Right lobe of liver (tissue), 6 donors: ENCODE measurements at places on chromosomes 6 and 20. TPM values are rescaled to one million over a fixed set of nuclear protein-coding genes. Genes with fewer than 3 reads are reported as not detected.

OVOL2 gene
- not detected for total RNA-seq

GRCh38 chr6:83378621-83379388 is 52.0 kb downstream of the ME1 start:
- DNase-seq, result no peak

DNA sequence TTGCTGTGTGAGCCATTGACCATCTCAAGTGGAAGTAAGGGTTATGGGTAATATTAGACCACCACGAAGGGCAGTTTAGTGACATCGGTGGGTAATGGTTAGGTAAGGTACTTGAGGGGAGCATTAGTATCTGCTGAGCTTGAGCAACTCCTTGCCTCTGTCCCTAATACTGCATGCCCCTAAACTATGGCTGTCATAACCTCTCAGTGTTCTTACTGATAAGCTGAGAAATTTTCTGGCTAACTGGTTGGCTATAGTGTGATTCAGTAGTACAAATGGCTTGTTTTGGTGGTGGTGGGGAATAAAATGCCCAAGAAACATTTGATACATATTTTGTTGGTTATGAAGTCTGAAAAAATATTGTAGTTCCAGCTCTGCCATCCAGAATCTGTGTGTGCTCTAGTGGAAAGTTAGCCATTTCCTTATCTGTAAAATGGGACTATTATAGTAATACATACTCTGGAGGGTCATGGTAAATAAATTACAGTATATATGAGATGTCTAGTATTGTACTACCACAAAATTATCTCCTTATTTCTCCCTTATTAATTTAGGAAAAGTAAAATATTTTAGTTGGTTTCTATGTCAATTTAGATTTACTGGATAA is 113.1 kb downstream of the NCOA3 start:
- DNase-seq, result no peak

UBD gene
- total RNA-seq, result 47.8 TPM

GRCh38 chr6:74578339-74578738 is 627.5 kb downstream of the COL12A1 start:
- DNase-seq, result no peak

DNA sequence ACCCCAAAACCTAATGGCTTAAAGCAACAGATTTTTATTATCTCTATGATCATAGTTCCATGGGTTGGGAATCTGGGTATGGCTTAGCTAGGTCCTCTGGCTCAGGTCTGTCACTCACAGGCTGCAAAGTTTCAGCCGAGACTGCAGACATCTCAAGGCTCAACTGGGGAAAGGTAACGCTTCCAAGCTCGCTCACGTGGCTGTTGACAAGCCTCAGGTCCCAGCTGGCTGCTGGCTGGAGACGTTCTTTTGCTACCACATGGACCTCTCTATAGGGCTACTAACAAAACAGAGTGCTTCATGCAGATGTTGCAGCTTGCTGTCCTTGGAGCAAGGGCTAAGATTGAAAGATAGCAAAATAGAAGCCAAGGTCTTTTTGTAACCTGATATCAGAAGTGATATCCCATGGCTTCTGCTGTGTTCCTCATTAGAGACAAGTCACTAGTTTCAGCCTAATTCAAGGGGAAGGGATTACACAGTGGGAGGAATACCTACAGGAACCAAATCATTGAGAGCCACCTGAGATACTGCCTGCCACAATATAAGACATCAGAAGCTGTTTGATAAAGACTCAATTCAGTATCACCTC is 6.6 kb downstream of the HTR1E start:
- DNase-seq, result no peak

DNA sequence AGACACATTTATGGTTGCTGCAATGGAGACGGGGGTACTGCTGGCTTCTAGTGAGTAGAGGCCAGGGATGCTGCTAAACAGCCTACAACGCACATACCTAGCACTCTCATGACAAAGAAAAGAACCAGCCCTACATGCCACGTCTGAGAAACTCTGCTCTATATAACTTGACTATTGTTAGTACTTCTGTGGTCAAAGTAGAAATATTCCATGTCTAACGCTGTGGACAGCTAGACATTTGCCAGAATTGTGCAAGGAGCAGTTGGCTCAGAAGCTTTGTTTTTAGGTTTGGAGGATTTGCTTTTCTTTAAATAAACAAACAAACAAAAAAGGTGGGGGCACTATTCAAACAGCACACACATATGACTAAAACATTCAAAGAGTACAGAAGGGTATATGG is 20.5 kb downstream of the UBE2V1 start:
- no peak for DNase-seq

- DNase-seq, result no peak
Observed at GRCh38 chr6:118895859-118896258, 1.9 kb downstream of the ASF1A start.

DNA sequence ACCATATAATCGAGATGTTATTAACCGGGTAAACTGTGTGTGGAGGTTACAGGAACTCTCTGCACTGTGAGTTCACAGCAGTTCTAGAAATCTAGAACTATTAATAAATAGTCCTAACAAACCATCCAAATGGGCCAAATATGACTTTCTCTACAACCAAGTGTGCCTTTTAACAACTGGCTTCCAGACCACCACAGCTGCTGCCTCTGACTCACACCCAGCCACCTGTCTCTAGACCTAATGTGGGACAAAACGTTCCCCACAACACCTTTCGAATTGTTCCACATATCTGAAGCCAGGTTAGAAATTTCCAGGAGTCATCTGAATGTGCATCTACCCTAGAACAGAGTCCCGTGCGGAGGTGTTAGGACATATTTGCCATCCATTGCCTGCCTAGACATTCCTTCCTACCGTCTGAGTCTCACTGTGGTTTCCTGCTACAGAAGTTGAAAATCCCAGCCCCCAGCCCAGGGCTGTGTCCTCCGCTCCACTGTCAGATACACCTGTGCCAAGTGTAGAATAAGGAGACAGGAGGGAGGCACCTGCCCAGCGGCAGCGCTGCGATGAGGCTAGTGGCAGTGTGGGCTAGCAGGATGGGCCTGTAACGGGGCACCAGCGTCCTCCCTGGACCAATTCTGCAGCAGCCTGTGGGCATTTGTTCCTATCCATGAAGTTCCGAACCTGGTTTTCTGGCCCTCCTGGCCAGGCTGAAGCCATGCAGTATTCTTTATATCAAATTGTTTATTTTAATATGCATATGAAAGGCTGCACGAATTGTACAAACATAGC is 28.5 kb upstream of the MAP3K4 start:
- no peak for DNase-seq

GRCh38 chr20:52082612-52083011 is 109.0 kb downstream of the ZFP64 start:
- no peak for DNase-seq

GRIK2 gene
- 0.24 TPM for total RNA-seq

- no peak for DNase-seq
Observed at GRCh38 chr6:31172973-31173384, 2.5 kb upstream of the POU5F1 start.

GRCh38 chr20:11907621-11908020 is 10.1 kb upstream of the BTBD3 start:
- no peak for DNase-seq

- DNase-seq, result no peak
Observed at GRCh38 chr6:52045481-52045880, 41.9 kb downstream of the PKHD1 start.

DNA sequence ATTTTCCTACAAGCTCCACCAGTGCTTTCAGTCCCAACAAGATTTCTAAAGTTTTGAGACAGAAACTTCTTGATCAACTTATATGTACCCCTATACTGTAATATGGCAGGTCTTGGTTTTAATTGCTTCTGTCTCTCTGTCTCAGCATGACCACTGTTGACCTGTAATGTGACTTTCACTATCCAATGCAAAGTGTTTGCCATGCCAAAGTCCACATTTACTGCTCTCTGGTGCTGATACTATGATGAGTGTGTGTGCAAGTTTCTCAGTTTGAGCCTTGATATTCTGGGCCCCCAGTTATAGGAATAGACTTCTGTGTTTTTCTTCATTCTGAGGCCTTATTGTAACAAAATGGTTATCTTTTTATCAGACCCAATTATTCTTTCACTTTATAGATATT is 45.8 kb downstream of the OR2J2 start:
- DNase-seq, result no peak

- DNase-seq, result no peak
Observed at GRCh38 chr6:124955108-124955856, 7.0 kb upstream of the RNF217 start.

REM1 gene
- 0.12 TPM for total RNA-seq

GRCh38 chr20:53569606-53570307 is 23.9 kb downstream of the ZNF217 start:
- DNase-seq, result no peak

GRCh38 chr6:99114769-99115406 is 167.1 kb upstream of the FBXL4 start:
- no peak for DNase-seq

DNA sequence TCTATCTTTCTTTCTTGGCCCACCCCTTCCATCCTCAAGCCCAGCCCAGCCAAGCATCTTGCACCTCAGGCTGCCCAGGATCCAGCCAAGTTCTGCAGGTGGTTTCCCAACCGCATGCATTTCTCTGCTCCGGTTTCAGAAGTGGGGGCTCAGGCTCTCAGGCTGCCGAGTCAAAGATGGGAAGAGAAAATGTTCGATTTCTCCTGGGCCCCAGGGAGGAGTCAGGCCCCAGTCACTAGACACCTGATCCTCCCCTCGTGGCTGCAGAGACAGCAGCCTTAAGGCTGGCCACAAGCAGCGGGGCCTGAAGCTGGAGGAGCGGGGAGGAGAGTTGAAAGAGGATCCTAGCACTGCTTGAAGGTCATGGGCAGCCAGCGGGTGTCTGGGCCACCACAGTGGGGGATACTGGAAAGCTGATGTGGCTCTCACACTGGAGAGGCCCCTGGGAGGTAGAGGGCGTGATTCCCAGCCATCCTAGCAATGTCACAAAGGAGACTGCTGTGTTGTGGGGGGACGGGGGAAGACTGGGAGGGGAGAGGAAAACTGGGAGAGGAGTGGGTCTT is 42.2 kb upstream of the ZFAND3 start:
- DNase-seq, result no peak

ERVFRD-1 gene
- total RNA-seq, result not detected

ADGRG6 gene
- total RNA-seq, result 102 TPM

DNA sequence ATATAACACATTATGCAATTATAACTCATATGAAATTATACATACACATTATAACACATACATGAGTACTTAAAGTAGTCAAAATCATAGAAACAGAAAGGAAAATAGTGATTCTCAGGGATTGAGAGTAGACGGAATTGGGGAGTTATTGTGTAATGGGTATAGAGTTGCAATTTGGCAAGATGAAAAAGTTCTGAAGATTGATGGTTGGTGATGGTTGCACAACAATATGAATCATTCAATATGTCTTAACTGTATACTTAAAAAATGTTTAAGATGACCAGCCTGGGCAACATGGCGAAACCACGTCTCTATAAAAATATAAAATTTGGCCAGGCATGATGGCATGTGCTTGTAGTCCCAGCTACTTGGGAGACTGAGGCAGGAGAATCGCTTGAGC is 372.7 kb downstream of the CDKAL1 start:
- DNase-seq, result no peak

GRCh38 chr20:63627751-63628245 is 897 bp upstream of the GMEB2 start:
- peak; percentile 61 for DNase-seq

DNA sequence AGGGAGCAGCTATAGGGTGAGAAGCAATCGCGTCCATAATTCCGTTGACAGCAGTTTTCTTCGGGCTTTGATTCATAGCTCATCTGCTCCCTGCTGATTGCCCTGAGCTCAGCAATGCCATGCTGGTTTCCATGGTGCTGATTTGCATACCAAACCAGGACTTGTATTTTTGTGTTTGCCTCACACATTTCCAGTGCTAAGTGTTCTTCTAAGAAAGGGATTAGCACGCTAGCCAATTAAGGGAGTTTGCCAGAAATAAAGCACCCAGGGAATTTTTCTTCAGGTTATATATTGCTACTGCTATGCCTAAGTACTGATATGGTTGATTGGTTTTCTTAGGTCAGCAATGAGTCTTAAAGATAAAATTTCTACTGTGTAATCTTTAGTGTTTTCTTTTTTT is 177.6 kb downstream of the PLCB1 start:
- DNase-seq, result no peak

FAM162B gene
- total RNA-seq, result 0.37 TPM

GRCh38 chr6:125102891-125103290 is 50.7 kb upstream of the TPD52L1 start:
- DNase-seq, result no peak

DNA sequence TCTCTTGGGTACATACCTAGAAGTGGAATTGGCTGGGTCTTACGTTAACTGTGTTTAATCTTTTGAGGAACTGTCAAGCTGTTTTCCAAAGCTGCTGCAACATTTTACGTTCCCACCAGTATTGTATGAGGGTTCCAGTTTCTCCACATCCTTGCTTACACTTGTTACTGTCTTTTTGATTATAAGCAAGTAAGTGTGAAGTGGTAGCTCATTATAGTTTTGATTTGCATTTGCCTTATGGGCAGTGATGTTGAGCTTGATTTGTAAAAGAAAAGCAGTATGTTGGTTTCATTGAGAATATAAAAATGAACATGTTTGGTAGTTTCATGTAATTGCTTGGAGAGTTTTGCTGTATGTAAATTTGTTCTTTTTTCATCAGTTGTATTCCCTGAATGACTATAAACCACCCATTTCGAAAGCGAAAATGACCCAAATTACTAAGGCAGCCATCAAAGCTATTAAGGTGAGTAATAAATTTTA is 40.4 kb downstream of the SCAF8 start:
- DNase-seq, result no peak

- DNase-seq, result no peak
Observed at GRCh38 chr20:21920211-21920610, 214.7 kb downstream of the PAX1 start.

DNA sequence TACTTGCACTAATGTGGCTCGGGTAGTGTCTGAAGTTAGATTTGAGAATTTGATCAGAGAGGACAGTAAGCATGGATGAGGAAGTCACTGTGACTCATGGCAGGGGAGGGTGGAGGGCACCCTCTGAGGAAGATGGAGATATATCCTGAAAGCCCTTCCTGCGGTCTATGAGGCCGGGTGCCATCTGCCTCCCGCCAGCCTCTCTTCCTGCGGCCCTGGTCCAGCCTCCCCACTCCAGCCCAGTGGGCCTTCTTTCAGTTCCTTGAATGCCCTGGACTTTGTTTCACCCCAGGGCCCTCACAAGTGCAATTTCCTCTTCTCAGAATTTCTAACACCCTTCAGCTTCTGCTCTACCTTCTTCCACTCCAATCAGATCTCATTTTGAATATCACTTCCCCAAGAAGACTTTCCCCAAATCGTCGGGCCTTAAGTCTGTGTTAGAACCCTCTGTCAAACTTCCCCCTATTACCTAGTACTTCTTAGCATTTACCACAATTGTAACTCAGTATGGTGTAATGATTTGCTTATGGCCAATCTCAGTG is 20.2 kb upstream of the TNFAIP3 start:
- peak; percentile 50 for DNase-seq

DNA sequence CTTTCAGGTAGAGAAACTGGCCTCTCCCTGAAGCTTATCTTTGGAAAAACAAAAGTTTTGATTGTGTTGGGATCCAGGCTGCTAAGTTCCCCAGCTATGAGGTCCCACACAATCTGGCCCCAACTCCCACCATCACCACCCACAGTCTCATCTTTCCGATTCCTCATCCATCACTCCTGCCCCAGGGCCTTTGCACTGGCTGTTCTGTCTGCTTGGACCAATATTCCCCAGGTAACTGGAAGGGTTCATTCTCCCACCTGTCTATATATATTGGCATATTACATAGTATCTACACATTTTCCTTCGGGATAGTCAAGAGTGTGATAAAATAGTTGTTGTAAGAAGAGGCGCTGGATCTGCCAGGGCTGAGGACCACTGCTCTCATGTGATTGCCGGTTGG is 52.0 kb downstream of the CPNE5 start:
- DNase-seq, result no peak

GRCh38 chr6:132354517-132355167 is 46.6 kb downstream of the MOXD1 start:
- no peak for DNase-seq

- peak; percentile 19 for DNase-seq
Observed at GRCh38 chr6:10411131-10411970, 3.5 kb downstream of the TFAP2A start.
